Stimulated activated CD4-positive, alpha-beta T cell treated with anti-CD3 and anti-CD28 coated beads, Interleukin-15, amount 100 ng/mL, for 1 hour (primary cell): ENCODE measurements at places on chromosomes 11 and 22.

GRCh38 chr11:134343646-134344045, 11.9 kb downstream of the GLB1L2 start:
- no peak for DNase-seq

DNA sequence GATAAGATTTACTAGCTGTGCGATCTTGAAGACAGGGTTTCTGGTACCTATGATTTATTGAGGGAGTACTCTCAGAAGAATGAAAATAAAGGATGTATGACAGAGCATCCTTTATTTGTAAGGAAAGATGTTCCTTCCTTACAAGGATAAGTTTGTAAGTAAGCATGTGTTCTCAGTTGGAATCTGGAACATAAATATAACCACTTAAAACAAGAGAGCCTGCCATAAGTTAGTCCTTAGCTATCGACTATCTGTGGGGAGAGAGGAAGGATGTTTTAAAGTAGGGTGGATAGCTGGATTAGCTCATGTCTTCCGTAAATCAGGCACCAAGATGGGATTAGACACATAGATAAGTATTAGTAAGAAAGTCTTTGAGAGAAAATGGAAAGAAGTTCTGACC, 192.6 kb upstream of the CARD18 start:
- no peak for DNase-seq

DNA sequence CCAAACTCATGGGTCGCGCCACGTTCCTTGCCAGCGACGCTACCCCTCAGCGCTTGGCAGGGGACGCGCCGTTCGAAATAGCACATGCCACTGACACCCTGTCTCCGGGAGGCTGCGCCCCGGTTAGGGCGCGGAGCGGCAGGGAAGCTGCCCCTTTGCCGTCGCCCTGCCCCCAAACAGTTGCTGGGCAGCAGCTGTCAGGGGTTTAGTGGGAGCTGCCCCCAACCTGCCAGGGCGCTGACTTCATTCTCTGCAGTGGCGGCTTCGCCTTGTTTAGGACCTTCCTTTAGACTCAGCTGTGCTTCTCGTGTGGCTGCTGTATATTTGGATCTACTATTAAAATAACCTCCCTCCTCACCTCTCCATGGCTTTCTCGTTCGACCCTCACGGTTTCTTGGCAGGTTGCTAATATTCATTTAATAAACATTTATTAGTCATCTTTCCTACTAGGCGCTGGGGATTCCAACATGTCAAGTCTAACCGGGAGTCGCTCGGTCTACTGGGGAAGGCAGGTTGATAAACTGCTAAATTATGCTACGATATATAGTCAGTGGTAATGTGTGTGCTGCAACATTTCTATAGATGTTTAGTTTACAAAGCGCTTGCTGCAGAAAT, 782 bp downstream of the TMEM109 start:
- DNase-seq: peak; percentile 17

- no peak for DNase-seq
These were observed 339.3 kb downstream of the DCDC1 start for GRCh38 chr11:31030138-31030792.

GRCh38 chr11:113045146-113045545, 83.9 kb downstream of the NCAM1 start:
- DNase-seq: no peak

GRCh38 chr11:72583177-72583553, 91.1 kb downstream of the PDE2A start:
- DNase-seq: no peak

DNA sequence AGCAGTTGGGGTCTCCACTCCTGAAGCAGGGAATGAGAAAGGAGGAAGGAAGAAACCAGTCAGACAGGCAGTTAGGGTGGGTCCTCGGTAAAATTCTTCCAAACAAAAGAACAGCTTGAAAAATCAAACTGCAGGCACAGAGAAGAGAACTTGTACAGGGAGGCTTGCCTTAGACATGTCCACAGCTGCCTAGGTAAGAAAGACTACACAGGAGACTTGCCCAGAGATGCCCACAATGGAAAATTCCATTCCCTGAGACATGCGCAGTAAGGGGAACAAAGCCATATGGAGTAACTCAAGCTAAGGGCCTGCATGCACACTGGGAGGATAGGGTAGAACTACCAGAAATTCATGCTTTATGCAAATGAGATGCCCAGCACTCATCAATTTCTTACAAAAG, 9.8 kb downstream of the KCNJ11 start:
- DNase-seq: no peak

- DNase-seq: no peak
These were observed 4.2 kb upstream of the NFAM1 start for GRCh38 chr22:42436404-42436803.

GRCh38 chr11:64996710-64997380, at the start of gene BATF2:
BATF2 (minus strand) TSS chr11:64996971; CDS start chr11:64996914, 57 bp downstream.
- no peak for DNase-seq

DNA sequence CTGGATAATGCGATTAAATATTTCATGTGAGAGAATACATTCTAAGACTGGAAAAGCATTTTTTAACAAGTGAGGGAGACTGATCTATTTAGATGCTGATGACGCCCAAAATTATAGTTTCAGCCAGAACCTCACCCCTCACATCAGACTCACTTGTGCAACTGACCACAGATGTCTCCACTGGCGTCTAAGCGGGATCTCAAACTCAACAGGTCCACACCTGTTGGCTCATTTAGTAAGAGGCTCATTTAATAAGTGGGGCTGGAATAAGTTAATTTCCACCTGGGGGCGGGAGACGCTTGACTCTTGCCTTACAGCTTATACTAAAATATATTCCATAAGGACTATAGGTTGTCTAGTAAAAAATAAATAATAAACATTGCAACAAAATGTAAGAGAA, 47.5 kb downstream of the MORC2 start:
- DNase-seq: no peak

DNA sequence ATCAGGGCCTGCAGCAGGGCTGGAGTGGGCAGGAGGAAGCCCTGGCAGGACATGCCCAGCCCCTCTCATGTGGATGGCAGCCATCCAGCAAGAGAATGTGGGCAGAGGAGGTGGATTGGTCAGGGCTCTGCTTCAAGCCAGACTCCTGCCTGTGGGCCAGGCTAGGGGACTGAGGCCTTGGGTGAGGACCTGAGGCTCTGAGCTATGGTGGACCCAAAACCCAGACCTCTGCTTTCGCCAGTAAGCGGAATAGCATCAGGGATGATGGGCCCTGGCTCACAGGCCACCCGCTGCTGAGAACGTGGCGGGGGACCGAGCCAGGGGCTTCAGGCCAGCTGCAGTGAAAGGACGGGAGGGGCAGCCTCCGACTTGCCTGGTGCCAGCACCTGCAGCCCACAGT, 57.4 kb downstream of the LINC01488 start:
- no peak for DNase-seq

- DNase-seq: no peak
These were observed 1.7 kb downstream of the TTLL8 start for GRCh38 chr22:50056214-50056972.

DNA sequence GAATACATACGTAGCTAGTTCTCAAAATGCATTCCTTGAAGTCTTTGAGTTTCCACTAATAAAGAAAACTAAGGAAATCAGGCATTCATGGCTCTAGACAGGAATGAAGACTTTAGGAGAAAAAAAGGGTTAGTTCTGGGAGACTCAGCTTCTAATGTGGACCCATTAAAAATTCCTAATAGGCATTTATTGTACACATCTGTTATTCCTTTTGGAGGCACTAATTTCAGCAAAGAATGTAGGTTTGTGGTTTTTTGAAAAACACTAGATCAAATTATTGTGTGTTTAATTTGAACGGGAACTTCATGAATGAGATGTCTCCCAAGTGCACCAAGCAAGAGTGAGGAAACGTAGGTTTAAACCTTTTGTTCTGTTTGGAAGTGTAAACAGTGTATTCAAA, 42.7 kb downstream of the PARVA start:
- no peak for DNase-seq

- DNase-seq: no peak
These were observed 71.5 kb downstream of the SHANK2 start for GRCh38 chr11:71180694-71181470.

GRCh38 chr22:45817745-45818423, 146.2 kb downstream of the ATXN10 start:
- DNase-seq: no peak

DNA sequence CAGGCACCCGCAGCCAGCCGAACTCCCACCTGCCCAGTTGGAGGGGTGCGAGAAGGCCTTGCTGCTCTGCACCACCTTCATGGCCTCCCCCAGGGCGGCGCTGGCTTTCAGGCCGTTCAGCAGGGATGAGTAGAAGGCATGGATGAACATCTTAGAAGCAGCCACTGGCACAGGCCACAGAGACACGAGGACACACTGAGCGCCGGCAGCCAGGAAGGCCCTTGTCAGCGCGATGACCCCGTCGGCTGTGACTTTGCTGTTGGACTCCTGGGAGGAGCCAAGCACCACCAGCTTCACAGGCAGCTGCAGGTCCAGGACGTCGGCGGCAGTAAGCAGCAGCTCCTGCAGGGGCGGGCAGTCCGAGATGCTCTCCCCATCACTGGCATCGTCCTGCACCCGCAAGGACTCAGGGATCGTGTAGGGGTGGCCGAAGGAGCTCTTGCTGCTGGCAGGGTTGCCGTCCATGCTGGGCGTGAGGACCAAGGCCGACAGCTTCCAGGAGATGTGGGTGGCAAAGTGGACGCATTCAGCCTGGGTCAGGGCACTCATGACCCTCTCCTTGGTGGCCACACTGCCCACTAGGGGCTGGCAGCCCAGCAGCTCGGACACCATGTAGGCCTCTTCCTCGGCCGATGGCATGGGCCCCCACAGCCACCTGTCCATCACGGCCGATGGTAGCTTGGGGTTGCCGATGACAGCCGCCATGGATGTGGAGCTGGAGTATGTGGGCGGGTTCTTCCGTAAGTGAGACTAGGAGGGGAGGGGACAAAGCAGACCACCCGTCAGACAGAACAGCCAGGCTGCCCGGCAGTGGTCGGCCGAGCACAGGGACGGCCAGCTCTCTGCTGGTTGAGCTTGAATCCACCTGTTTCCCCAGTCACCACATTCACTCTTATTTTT, 79.7 kb upstream of the PITPNB start:
- DNase-seq: no peak

- DNase-seq: no peak
These were observed 33.7 kb downstream of the CSRP3 start for GRCh38 chr11:19168090-19168489.

- DNase-seq: no peak
These were observed 33.3 kb downstream of the NF2 start for GRCh38 chr22:29636751-29637150.

DNA sequence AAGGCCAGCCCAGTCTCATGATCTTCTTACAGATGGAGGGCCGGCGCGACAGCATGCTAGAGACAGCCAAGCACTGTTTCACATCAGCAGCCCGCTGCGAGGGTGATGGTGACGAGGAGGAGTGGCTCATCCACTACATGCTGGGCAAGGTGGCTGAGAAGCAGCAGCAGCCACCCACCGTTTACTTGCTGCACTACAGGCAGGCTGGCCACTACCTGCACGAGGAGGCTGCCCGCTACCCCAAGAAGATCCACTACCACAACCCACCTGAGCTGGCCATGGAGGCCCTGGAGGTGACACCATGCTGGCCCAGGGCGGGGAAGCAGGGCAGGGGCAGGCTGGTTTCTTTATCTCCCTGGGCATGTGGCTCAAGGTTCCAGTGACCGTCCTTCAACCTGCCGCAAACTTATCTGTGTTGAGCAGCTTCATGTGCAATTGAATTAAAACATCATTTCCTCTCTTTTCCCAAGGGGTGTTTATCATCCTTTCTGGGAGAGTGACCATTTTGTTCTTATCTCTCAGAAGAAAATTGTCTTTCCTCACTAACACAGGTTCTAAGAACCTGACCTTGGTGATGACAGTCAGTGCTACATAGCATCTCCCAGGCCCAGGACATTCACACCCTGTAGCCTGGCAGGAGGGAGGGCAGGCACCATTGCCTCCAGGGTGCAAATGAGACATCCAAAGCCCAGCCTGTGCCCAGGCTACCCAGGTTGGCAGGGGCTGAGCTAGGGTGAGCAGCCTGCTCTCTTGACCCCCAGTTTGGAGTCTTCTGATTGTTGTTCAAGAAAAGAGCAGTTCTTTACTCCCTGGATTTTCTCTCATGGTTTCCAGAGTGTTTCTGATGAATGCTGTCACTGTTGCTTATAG, 80.7 kb downstream of the CABIN1 start:
- DNase-seq: no peak

DNA sequence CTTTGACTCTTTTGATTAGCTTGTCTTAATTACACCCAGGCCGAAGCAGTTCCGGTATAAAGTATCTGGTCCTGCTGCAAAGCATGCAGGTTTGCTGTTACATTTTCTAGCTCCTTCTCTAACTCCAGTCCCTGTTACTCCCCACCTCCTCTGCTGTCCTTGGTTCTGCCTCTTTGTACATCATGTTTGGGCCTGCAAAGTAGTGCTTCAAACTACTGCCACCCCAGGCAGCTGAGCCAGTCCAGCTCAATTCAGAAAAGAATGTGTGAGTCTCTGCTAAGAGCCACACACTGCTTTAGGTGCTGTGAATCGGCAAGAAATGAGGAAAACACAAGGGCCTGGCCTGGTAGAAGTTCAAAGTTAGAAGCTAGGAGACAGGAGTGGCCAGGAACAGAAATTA, 136.0 kb downstream of the SERGEF start:
- no peak for DNase-seq

- DNase-seq: no peak
These were observed 466 bp downstream of the FAM168A start for GRCh38 chr11:73597336-73597955.

DNA sequence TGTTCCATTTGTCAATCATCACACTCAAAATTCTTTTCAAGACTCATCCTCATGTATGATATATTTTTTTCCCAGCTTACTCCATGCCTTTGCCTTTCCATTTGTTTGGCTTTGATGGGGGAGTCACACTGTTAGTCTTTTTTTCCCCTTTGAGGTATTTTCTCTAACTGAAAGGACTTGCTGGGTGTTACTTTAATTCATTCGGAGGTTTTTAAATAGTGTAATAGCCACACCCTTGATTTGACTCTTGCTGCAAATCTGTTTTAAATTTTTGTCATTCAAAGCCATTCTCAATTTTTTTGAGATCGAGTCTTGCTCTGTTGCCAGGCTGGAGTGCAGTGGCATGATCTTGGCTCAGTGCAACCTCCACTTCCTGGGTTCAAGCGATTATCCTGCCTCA, 84.1 kb downstream of the C11orf87 start:
- no peak for DNase-seq

DNA sequence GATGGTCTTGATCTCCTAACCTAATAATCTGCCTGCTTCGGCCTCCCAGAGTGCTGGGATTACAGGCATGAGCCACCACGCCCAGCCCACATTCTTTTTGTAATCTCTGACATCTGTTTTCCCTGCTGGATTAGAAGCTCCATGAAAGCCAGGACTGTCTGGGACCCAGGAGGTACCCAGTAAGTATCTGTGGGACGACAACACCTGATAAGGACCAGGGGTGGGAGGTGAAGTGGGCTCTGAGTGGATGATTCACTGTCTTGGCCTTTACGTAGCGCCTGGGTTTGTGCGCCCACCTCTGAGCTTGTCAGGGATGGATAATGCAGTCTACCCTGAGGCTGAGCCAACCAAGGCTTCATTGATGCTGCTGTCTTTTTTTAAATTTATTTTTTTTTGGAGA, 118.8 kb downstream of the ABTB2 start:
- no peak for DNase-seq

DNA sequence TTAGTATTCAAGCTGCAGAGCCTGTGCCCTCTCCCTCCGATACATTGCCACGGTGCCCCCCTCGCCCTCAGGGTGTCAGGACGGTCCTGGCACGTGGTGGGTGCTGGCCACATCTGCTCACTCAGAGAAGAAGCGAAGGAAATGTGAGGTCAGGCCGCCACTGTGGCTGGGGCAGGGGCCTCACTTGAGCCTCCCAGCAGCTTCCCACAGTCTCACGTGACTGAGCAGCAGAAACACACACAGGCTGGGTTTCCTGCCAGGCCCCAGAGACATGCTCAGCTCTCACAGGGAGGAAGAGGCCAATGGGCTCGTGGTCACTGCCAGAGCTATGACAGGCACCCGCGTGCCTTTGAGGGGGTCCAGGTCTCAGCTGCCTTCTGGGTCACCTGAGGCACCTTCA, 37.9 kb upstream of the PRR5 start:
- DNase-seq: peak; percentile 24
